ENCODE measurements at places on chromosomes 3 and 15.
A peak's percentile ranks its signal among the peaks of the same experiment; 100 is the strongest.

GRCh38 chr15:76636059-76636458 lies 269.1 kb downstream of the SCAPER start:
- DNase-seq: no peak

DNA sequence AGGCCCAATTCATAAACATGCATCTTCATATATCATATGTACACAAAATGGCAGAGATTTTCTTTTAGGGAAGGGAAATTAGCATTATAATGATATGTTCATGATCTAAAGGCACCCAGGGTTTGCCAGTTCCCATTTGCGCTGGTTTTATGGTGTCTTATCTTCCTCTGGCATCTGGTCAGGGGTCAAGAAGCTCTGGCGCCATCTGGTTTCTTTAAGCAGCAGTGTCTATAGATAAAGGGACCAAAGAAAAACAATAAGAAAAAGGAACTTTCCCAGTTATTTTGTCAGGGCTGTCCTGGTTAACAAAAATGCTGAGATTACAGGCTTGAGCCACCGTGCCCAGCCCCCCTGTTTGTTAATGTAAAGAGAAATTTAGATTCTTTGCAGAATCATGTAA lies 3.3 kb upstream of the DCP1A start:
- peak; percentile 37 for DNase-seq

- no peak for DNase-seq
These were observed 31.0 kb upstream of the KBTBD12 start for GRCh38 chr3:127884041-127884440.

GRCh38 chr3:154973851-154974250 lies 106.3 kb upstream of the MME start:
- DNase-seq: no peak

GRCh38 chr3:20375302-20375701 lies 189.3 kb upstream of the SGO1 start:
- DNase-seq: no peak

DNA sequence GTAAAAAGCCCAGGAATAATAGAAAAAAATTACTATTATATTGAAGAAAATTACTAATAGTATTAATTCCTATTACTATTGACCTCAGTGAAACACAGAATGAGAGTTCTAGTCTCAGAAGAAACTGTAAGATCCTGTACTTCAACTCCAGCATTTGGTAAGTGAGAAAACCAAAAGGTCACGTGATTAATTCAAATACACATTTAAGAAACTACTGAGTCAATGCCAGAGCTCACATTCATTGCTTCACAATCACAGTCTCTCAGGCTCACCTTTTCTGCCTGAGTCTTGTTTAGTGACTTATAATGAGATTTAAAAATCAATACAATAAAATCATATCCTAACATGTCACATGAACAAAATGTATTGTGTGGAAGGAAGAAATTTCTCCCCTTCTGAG lies 556.1 kb downstream of the FGF12 start:
- DNase-seq: no peak

DNA sequence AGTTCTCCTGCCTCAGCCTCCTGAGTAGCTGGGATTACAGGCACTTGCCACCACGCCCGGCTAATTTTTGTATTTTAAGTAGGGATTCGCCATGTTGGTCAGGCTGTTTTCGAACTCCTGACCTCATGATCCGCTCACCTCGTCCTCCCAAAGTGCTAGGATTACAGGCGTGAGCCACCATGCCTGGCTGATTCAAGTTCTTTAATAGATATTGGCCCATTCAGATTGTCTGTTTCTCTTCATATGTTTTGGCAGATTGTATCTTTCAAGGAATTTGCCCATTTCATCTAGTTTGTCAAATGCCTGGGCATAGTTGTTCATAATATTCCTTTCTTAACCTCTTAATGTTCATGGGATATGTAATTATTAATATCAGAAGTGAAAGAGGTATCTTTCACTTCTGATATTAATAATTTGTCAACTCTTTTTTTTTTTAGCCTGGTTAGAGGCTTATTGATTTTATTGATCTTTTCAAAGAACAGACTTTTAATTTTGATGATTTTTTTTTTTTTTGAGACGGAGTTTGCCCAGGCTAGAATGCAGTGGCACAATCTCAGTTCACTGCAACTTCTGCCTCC lies 40.2 kb upstream of the ZFAND6 start:
- no peak for DNase-seq

- DNase-seq: no peak
These were observed 652 bp downstream of the ISLR2 start for GRCh38 chr15:74130849-74131627.

DNA sequence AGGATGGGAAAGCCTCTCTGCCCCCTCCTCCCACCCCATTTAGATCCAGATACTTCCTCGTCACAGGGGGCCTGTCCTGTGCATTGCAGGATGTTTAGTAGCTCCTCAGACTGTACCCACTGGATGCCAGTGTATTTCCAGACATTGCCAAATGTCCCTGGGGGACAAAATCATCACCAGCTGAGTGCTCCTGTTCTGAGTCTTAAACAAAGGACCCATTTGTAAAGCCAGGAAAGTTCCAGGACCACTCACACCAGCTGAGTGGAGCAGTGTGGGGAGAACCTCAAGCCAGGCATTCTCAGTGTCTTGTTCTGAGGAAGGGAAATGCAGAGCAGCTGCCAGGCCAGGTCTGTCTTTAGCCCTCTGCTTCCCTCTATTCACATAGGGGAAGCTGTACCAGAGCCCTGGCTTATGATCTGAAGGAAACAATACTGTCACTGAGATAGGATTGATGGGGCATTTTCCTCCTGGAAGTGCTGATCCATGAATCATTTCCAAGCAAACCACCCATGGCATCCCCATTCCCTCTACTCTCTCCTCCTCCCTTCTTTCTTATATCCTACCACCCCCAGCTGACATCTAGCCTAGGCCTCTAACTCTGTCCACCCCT lies 67.4 kb upstream of the MEX3B start:
- no peak for DNase-seq
